Activated CD4-positive, alpha-beta T cell treated with anti-CD3 and anti-CD28 coated beads, Interleukin-2, amount 50 U/mL, for 4 hours (primary cell): ENCODE measurements at places on chromosomes 7 and 10.

DNA sequence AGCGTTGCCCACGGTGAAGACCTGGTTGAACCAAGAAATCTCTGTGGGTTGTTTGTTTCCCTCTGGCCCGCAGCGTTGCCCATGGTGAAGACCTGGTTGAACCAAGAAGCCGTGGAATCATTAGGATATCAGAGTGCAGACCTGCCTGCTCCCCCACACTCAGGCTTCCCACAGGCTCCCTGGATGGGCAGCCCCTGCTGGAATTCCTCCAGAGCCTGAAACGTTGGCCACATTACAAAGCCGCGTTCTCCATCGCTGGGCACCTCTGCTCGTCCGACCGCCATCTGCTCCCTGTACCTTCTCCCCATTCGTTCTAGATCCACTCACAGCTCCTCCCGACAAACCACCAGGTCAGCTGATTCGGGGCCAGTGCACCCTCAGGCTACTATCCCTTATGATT lies 266.9 kb upstream of the SHH start:
- DNase-seq = no peak

DNA sequence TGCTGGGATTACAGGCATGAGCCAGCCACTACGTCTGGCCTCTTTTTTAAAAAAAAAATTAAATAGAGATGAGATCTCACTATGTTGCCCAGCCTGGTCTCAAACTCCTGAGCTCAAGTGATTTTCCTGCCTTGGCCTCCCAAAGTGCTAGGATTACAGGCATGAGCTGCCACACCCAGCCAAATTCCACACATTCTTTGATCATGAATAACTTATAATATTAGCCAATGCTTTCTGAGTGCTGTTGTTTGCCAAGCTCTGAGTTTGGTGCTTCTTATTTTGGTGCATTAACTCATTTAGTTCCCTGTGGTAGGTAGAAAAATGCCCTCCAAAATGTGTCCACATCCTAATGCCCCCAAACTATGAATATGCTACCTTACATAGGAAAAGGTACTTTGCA lies 47.2 kb upstream of the MKI67 start:
- no peak for DNase-seq

DNA sequence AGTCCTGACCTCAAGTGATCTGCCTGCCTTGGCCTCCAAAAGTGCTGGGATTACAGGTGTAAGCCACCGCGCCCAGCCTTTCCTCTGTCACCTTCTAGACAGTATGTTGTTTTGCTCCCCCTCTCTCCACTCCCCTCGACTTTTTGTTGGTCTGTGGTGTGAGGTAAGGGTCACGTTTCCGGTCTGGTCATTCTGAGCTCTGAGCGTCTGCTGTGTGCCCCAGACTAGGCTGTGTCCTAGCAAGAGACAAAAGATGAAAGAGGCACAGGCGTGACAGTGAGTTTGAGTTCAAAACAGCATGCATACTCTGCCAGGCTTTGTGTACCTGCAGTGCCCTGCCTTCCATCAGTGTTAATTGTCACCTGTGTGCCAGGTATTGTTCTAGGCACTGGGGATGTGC lies 87.4 kb upstream of the PPIF start:
- no peak for DNase-seq

DNA sequence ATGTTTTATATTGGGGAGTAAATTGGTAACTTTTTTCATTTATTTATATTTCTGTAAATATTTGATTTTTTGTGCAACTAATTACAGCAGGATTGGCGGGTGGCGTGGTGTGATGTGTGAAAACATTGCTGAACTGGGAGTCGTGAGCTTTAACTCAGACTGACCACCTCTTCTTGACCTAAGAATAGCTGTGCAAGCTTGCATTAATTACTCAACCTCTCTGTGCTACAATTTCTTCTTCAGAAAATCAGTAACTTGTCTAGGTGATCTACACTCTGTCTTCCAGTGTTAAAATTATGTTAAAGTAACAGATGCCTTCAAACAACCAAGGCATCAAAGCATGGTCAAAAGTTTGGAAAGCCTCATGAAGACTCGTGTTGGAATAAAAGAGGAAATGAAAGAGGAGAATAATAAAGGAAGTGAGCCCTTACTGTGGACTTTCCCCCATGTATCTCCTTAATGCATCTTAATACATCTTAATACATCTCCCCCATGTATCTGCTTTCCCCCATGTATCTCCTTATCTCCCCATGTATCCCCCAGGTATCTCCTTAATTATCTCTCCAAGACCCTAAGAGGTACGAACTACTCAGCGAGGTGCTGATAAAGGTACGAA lies 71.2 kb downstream of the SVIL start:
- no peak for DNase-seq

DNA sequence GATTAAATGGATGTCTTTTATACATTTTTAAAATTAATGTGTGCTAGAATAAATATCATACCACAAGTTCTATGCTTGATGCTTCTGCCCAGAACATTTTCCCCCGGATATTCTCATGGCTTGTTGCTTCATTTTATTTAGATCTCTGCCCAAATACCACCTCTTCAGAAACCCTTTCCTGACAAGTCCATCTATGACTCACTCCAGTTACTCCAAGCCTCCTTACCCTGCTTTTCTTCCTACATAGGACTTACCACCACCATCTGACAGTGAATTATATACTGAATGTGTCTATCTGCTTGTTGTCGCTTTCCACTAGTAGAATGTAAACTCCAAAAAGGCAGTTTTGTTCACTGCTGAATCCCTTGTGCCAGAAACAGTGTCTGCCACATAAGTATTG lies 19.1 kb upstream of the ERVW-1 start:
- DNase-seq = no peak

- DNase-seq = no peak
Measured at GRCh38 chr7:115096262-115096661, 174.4 kb downstream of the MDFIC start.

GRCh38 chr10:129580010-129580409 lies 113.0 kb downstream of the MGMT start:
- DNase-seq = no peak

GRCh38 chr10:127996586-127996985 lies 89.7 kb downstream of the PTPRE start:
- DNase-seq = no peak

DNA sequence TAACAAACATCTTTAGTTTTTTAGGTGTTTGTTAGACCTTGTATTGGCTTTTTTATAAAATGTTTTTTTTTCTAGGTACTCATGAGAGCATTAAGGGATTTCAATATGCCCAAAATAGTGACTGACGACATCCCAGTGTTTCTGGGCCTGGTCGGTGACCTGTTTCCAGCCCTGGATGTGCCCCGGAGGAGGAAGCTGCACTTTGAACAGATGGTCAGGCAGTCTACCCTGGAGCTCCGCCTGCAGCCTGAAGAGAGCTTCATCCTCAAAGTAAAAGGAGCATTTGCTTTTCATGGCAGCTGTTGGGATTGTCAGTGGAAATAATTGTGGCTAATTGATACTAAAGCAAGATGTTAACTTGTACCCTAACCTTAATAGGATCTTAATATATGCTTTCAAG lies 161.5 kb downstream of the DNAH11 start:
- no peak for DNase-seq

DNA sequence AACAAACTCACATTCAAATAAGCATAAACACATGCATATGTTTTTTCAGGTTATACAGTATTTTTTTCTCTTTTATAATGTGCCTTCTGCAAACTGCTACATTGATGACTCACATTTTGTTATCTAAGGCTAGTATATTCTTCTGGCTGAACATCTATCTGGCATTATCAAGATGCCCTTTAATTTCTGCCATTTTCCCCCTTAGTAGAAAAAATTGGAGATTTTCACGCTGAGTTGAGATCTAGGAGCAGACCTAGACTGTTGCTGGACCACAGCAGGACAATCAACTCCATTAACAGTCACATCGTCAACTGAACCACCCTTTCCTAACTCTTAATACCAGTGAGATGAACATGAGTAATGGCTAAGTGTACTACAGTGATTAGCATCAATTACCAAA lies 41.6 kb downstream of the ERCC6 start:
- no peak for DNase-seq

- DNase-seq = no peak
Measured at GRCh38 chr7:116438267-116438666, 61.3 kb upstream of the CAV2 start.

GRCh38 chr10:8350250-8350967 lies 295.9 kb downstream of the GATA3 start:
- no peak for DNase-seq

- peak; percentile 4 for DNase-seq
Measured at GRCh38 chr7:107201795-107202450, 33.1 kb downstream of the HBP1 start.

DNA sequence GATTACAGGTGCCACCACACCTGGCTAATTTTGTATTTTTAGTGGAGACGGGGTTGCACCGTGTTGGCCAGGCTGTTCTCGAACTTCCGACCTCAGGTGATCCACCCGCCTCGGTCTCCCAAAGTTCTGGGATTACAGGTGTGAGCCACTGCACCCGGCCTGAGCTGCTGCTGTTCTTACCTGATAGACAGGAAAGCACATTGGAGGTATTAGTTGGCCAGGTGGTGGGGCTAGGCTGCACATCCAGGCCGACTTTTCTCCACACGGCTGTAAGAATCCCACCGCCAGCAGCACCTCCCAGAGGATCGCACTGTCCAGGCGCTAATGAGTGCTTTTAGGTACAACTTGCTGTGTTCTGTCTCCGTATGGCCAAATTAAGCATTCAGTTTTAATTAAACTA lies 112.6 kb downstream of the WDR37 start:
- no peak for DNase-seq

DNA sequence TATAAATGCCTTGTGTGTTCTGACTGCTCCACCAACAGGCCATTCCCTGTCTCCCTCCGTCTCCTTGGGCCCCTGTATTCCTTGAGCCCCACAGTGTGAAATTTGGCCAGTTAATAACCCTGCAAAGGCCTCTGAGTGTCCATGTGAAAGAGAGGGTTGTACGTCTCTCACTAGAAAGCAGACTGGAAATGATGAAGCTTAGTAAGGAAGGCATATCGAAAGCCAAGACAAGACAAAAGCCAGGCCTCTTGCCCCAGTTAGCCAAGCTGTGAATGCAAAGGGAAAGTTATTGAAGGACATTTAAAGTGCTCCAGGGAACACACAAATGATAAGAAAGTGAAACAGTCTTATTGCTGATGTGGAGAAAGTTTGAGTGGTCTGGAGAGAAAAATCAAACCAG lies 680.2 kb downstream of the SDK1 start:
- no peak for DNase-seq

DNA sequence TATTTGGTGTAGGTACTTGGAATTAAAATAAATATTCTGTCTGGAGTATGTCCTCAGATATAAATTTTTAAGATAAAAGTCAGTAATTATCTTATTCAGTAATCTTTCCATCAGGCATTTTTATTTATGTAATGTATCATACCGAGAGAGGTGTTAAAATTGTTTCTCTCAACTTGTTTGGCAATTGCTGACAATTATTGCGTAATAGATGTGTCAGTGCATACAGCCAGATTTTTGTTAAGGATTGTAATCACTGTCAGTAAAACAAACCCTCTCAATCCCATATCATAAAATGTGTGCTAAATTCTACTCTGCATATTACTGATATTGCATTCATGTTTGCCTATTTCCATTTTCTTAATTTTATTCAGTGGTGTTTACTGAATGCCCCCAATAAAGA lies 69.2 kb downstream of the CNTNAP2 start:
- no peak for DNase-seq

DNA sequence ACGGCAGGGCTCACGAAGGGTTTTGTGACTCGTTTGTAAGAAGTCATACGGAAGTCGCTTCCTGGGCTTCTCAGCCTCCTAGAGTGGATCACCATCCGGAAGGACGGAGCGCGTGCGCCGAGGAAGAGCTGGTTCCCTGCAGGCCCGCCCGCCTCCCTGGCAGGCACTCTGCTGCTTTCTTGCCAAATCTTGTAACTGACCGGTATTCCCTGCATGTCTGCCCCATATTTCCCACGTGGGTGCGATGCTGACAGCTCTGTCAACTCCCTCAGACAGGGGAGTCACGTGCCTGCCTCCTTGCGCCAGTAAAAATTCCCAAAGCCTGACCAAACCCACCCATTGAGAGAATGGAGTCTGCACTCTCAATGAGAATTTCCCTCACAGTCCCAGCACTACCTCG lies 12.7 kb downstream of the SHH start:
- no peak for DNase-seq

GRCh38 chr7:121371883-121372282 lies 24.2 kb downstream of the FAM3C start:
- no peak for DNase-seq

GRCh38 chr7:91941450-91941849 lies 788 bp downstream of the AKAP9 start:
- peak; percentile 14 for DNase-seq

DNA sequence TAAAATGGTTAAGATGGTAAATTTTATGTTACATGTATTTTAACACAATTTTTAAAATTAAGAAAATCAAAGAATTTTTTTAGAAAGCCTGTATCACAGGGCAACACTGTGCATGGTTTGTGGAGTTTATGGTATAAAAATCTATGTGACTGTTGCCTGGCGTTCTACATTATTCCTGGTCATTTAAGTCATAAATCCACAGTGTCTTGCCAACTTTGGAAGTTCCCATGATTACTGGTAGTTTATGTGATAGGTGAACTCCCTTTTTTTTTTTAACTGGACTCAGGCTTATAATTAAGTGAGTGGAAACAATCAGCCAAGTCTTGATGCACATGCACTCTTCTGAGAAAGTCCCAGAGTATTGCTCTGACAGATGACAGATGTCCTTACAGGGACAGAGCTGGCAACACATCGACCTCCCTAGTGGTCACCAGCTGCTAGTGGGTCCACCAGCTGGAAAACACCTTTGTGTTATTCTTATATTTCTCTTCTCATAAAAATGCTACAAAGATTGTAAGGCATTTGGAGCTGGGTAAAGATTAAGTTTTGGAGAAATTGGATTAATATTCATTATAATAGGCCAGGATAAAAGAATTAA lies 8.8 kb upstream of the STN1 start:
- DNase-seq = no peak

GRCh38 chr7:44608916-44609648 lies 2.7 kb downstream of the OGDH start:
- no peak for DNase-seq

- no peak for DNase-seq
Measured at GRCh38 chr7:4017785-4018184, 664.3 kb upstream of the FOXK1 start.

DNA sequence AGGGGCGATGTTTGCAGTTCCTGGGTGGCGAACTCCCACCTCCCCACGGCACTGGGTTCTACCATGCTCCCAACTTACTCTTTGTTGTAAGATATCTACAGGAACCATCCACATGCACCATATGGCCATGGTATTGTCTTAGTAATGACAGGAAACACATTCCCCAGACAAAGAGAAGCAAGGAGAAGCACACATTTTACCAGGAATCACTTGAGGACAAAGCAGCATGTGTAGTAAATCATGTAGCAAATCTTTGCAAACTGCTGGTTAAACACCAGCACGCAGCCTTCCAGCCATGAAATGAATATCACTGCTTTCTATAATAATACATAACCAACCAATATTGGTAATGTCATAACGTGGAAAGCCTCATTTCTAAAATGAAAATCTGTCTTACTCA lies 101.2 kb downstream of the NRP1 start:
- DNase-seq = no peak
